ENCODE measurements at places on chromosomes 1 and 21.
A peak's percentile ranks its signal among the peaks of the same experiment; 100 is the strongest.

GRCh38 chr1:22711071-22711470, 432 bp downstream of the EPHB2 start:
- DNase-seq = no peak

GRCh38 chr1:28126783-28127490, 38.5 kb upstream of the EYA3 start:
- H3K27me3 ChIP-seq = no peaks in the 10 kb centered on the region
- H3K4me1 ChIP-seq = peaks cover 5% of the 10 kb centered on the region
- no peak for DNase-seq
- no peak overlapping the region for H3K27ac ChIP-seq

- H3K4me3 ChIP-seq = no peak overlapping the region
- H3K27ac ChIP-seq = no peak overlapping the region
- peaks cover 37% of the 10 kb centered on the region for H3K36me3 ChIP-seq
- no peaks in the 10 kb centered on the region for H3K27me3 ChIP-seq
Observed at GRCh38 chr1:30942326-30942963, 33.9 kb upstream of the SDC3 start.

DNA sequence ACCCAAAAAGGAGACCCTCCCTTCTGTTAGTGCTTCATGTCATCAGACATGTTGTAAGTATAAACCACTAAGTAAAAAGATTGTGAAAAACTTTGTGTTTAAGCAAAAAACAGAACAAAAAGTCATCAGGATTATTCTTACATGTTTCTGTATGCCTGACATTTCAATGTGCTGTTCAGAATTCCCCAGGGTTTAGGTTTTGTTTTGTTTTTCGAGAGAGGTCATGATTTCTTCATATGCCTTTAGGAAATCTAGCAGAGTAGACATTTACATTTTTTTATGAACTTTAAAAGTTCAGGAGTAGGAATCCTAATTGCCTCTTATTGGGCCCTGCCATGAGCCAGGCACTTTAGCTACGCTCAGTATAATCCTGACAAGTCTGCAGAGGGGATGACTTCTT, 85.3 kb downstream of the VPS13D start:
- no peak overlapping the region for H3K27ac ChIP-seq
- H3K36me3 ChIP-seq = peaks cover 79% of the 10 kb centered on the region
- H3K27me3 ChIP-seq = no peaks in the 10 kb centered on the region

DNA sequence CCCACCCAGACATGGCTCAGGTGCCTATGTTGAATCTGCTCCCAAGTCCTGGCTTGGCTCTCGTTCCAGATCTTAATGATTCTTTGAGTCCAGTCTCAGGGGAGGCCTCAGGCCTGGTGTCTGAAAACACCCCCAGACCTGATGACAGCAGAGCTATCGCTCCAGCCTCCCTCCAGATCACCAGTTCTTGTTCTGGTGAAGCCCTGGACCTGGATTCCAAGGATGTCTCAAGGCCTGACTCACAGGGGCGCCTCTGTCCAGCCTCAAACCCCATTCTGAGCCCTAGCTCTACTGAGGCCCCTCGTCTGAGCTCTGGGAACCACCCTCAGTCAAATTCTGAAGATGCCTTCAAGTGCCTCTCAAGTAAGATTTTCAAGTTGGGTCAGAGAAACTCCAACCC, 11.4 kb downstream of the MROH7 start:
- H3K36me3 ChIP-seq = no peaks in the 10 kb centered on the region
- H3K27me3 ChIP-seq = peaks cover 26% of the 10 kb centered on the region
- no peak overlapping the region for H3K4me3 ChIP-seq
- no peak for DNase-seq
- H3K27ac ChIP-seq = no peak overlapping the region

- peaks cover 20% of the 10 kb centered on the region for H3K27me3 ChIP-seq
- peaks cover 19% of the 10 kb centered on the region for H3K4me1 ChIP-seq
- H3K27ac ChIP-seq = no peak within 1 kb of the TSS
- no peak for DNase-seq
- H3K4me3 ChIP-seq = no peak within 1 kb of the TSS
Observed at GRCh38 chr1:228207851-228208821, at the start of gene OBSCN. OBSCN (plus strand) TSS chr1:228208044; CDS start chr1:228211784, 3,740 bp downstream.

- no peak for DNase-seq
- H3K27me3 ChIP-seq = peaks cover 13% of the 10 kb centered on the region
- H3K27ac ChIP-seq = no peak overlapping the region
- H3K4me1 ChIP-seq = peaks cover 9% of the 10 kb centered on the region
- no peak overlapping the region for H3K4me3 ChIP-seq
Observed at GRCh38 chr1:204571128-204571527, 54.9 kb downstream of the MDM4 start.

- H3K4me3 ChIP-seq = no peak overlapping the region
- H3K27me3 ChIP-seq = no peaks in the 10 kb centered on the region
- no peak for DNase-seq
- no peaks in the 10 kb centered on the region for H3K4me1 ChIP-seq
- H3K27ac ChIP-seq = no peak overlapping the region
Observed at GRCh38 chr1:196951711-196952394, 8.3 kb downstream of the CFHR2 start.

GRCh38 chr1:241589521-241589920, 50.6 kb downstream of the CHML start:
- peaks cover 5% of the 10 kb centered on the region for H3K4me1 ChIP-seq
- no peaks in the 10 kb centered on the region for H3K27me3 ChIP-seq
- no peak for DNase-seq
- H3K4me3 ChIP-seq = no peak overlapping the region
- peaks cover 5% of the 10 kb centered on the region for H3K36me3 ChIP-seq

DNA sequence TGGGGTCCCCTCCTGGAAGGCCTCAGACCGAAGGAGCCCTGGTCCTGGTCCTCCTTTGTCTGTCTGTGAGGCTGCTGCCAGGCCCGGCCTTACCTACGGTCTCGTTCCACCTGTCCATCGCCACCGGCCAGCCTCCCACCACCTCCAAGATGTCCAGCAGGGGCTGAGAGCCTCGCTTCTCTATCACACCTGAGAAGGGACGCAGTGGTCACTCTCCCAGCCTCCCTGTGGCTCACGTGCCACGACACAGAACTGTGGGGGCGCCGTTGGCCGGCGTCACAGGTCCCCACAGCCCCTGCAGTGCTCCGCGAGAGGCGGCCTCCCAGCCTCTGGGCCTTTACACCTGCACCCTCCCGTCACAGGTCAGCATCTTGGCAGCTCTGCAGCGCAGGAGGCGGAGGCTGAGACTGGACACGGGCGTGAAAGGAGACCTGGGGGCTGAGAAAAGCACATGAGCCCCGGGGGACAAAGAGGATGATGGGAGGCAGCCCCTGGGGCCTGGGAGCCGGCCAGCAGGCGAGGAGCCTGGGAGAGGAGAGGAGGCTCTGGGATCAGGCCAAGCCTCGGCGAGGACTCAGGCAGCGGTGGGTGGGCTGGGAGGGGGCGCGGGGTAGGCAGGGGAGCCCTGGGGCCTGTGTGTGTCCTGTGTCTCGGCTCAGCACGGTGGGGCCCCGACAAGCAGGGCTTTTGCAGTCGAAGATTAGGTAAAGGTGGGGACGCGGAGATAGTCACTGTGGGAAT, 20.5 kb downstream of the PRXL2B start:
- H3K27ac ChIP-seq = no peak overlapping the region
- no peak for DNase-seq
- no peak overlapping the region for H3K4me3 ChIP-seq
- peaks cover 6% of the 10 kb centered on the region for H3K4me1 ChIP-seq
- H3K36me3 ChIP-seq = no peaks in the 10 kb centered on the region

GRCh38 chr21:14603202-14603601, 57.1 kb upstream of the SAMSN1 start:
- H3K36me3 ChIP-seq = no peaks in the 10 kb centered on the region
- H3K27ac ChIP-seq = no peak overlapping the region
- H3K4me1 ChIP-seq = no peaks in the 10 kb centered on the region
- no peaks in the 10 kb centered on the region for H3K27me3 ChIP-seq
- H3K4me3 ChIP-seq = no peak overlapping the region
- peak; percentile 68 for DNase-seq

- no peak overlapping the region for H3K4me3 ChIP-seq
- H3K4me1 ChIP-seq = peaks cover 3% of the 10 kb centered on the region
- H3K36me3 ChIP-seq = no peaks in the 10 kb centered on the region
- H3K27me3 ChIP-seq = no peaks in the 10 kb centered on the region
- no peak overlapping the region for H3K27ac ChIP-seq
- DNase-seq = no peak
Observed at GRCh38 chr1:65255656-65256050, 53.7 kb upstream of the DNAJC6 start.

- H3K4me3 ChIP-seq = no peak overlapping the region
- peaks cover 3% of the 10 kb centered on the region for H3K36me3 ChIP-seq
- no peak overlapping the region for H3K27ac ChIP-seq
- no peaks in the 10 kb centered on the region for H3K4me1 ChIP-seq
- no peaks in the 10 kb centered on the region for H3K27me3 ChIP-seq
- peak; percentile 10 for DNase-seq
Observed at GRCh38 chr1:174243451-174244000, 84.2 kb downstream of the RABGAP1L start.

DNA sequence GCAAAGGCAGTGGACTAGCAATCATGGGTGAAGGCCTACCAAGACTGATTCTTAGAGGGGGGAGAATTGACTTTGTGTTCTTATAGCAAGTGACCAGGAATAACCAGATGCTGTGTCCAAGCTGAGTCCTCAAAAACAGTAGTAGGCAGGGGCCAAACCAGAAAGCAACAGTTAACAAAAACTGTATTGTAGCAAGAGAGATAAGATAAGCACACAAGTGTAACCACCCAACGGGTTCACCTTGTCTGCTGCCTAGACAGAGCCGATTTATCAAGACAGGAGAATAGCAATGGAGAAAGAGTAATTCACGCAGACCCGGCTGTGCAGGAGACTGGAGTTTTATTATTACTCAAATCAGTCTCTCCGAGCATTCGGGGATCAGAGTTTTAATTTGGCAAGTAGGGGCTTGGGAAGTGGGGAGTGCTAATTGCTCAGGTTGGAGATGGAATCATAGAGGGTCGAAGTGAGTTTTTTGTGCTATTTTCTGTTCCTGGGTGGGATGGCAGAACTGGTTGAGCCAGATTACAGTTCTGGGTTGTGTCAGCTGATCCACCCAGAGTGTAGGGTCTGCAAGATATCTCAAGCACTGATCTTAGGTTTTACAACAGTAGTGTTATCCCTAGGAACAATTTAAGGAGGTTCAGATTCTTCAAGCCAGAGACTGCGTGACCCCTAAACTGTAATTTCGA, 8.3 kb upstream of the CSRP1 start:
- no peaks in the 10 kb centered on the region for H3K36me3 ChIP-seq
- no peak overlapping the region for H3K4me3 ChIP-seq
- no peak for DNase-seq
- H3K27me3 ChIP-seq = no peaks in the 10 kb centered on the region
- no peak overlapping the region for H3K27ac ChIP-seq
- H3K4me1 ChIP-seq = peaks cover 6% of the 10 kb centered on the region

DNA sequence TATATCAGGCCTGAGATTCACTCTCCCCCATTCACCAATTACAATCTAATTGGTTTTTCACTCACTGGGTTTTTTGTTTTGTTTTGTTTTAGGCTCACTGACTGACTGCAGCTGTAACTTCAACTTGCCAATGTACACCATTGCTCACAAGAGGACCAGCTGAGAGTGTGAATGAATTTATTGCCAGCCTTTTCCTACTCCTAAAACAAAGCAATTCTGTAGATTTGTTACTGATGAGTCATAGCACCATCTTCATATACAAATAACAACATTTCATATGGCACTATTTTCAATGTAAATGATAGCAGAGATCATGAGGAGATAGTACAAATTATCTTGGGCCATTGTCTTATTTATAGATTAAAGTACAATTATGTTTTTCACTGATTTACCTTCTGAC, 76.0 kb upstream of the DPYD start:
- no peaks in the 10 kb centered on the region for H3K4me1 ChIP-seq
- H3K4me3 ChIP-seq = no peak overlapping the region
- H3K36me3 ChIP-seq = no peaks in the 10 kb centered on the region
- H3K27me3 ChIP-seq = no peaks in the 10 kb centered on the region

DNA sequence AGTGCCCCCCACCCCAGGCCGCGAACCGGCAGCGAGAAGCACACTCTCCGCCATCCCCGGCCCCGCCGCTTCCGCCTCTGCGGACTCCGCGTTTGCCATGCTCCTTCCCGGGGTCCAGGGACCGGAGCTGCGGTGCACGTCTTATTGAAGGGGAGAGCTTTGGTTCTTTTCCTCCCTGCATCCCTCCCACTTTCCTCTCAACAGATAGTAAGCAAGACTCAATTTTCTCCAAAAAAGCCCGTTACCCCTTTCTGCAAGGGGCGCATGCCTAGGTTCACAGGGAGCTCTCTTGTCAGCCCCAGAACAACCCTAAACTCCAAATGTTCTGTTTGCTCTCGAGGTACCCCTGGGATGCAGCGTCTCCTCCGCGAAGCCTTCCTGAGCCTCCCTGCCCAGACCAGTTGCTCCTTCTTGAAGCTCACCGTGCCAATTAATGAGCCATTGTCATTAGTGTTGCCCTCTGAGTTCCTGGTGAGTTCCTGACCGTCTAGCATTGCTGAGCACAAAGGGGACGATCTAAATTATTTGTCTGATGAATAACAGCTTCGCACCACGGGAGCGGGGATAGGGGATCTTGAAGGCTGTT, 8.1 kb downstream of the FOXD3 start:
- H3K27me3 ChIP-seq = peaks cover 94% of the 10 kb centered on the region
- H3K4me1 ChIP-seq = peaks cover 10% of the 10 kb centered on the region

DNA sequence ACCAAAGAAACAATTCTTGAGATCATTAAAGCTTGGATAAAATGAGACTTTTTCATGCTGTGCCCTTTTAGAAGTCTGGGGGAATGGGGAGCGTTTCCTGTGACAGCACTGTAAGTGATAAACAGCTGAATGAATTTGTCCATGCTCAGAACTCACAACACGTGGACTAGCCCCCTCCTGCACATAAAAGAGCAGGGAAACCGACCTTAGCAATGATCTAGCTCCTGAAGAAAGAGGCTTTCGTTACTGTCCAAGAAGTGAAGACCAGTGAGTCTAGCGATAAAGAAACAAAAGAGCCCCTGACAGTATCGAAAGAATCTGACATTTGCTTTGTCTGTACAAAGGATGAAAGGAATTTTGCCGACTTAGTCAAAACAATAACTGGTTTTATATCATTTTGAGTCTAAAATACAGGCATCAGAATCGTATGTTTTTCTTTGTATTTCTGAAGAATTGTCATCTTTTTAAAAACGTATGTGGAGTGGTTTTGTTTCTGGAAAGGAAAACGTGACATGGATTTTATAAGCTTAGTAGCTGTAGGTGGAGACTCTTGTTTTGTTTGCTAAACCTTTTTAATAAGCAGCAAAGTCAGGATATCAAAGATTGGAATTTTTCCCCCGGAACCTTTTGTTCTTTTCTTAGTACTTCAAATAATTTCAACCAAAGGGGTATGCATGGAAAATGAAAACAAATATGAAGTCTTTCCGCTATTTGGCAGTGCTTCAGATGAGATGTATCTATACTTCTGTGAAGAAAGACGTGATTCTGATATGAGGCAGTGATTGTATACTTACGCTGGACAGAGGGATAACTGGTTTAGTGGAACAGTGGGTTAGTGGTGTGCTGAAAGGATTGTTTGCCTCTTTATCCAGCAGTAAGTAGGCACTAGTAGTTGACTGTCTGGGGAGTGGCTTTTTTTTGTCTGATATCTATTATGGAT, 61.0 kb downstream of the MAST2 start:
- no peaks in the 10 kb centered on the region for H3K4me1 ChIP-seq
- H3K27ac ChIP-seq = no peak overlapping the region
- no peaks in the 10 kb centered on the region for H3K27me3 ChIP-seq
- no peak overlapping the region for H3K4me3 ChIP-seq
- no peaks in the 10 kb centered on the region for H3K36me3 ChIP-seq
- no peak for DNase-seq

- H3K4me1 ChIP-seq = no peaks in the 10 kb centered on the region
- no peak for DNase-seq
- no peak overlapping the region for H3K27ac ChIP-seq
- no peaks in the 10 kb centered on the region for H3K27me3 ChIP-seq
Observed at GRCh38 chr1:97069312-97069711, 347.7 kb downstream of the PTBP2 start.

- H3K27ac ChIP-seq = no peak overlapping the region
- H3K4me3 ChIP-seq = no peak overlapping the region
Observed at GRCh38 chr1:116770625-116771024, 16.4 kb downstream of the CD2 start.
